ENCODE measurements at places on chromosomes 5 and 9.
A peak's percentile ranks its signal among the peaks of the same experiment; 100 is the strongest.

GRCh38 chr5:170313344-170313743 is 15.8 kb upstream of the LCP2 start:
- no peak for DNase-seq

DNA sequence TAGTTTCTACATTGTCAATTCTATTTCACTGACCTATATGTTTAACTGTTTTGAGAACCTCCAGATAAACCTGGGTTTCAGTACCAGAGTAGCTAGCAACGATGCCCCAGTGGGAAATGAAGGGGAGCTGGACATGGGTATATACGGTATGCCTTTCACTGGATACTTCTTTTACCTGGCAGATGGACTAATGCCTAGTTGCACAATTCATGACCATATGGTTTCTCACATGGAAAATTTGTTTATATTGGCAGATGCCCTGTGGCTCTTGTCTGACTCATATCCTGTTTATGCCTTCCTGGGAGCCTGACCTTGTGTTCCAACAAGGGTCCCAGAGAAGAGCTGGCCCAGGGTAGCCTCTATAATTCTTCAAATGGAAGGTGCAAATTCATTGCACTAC is 144.1 kb downstream of the MAT2B start:
- DNase-seq: no peak

DNA sequence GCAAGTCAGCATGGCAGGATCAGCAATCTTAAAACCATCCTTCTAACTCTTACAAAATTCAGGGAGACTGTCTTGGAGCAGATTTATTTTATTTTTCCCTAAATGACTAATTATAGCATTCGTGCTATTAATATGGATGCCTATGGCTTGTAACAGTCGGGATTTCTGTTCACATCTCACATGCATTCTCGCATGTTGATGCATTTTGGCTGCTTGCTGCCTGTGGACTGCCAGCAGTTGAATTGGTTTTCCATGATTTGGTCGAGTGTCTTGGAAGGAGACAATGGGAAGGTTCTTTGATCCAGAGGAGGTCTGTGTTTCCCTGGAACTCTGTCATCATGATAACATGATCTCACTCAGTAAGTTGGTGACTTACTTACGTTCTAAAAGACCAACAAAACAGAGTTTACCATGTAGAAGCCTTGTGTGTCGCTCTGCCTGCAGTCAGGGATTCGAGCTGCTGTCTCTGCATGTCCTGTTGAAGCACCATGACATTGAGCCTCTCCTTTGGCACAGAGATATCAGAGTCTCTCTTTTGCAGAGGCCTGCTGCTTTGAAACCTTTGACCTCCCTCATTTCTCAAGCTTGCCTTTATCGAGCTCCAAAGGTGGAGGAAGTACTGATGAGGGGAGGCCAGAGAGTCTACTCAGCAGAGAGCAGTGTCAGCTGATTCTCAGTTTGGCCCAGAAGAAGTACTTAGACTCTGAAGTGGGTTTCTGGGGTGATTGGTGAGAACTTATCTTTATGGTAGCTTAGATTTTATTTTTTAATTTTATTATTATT is 82.4 kb downstream of the ARHGAP26 start:
- no peak for DNase-seq

GRCh38 chr9:77953590-77953989 is 78.0 kb downstream of the GNAQ start:
- peak; percentile 23 for DNase-seq

GRCh38 chr9:7186175-7186574 is 428.4 kb downstream of the KDM4C start:
- no peak for DNase-seq

DNA sequence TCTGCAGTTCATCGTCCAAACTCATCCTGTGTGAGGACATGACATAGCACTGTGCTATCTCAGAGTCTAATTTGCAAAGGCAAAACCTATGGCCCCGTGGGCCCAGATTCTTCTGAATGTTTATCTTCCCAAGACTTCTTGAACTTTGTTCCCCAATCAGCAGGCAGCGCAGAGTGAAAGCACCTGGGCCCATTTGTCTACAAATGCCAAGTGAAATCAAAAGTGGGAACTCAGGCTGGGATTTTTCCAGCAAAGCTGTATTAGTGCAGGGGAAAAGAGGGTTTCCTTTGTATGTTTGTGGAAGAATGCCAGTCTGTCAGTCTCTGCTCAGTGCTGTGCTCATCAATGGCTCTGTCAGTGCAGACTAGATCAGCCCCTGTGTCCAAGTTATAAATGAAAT is 55.8 kb downstream of the FOXD1 start:
- DNase-seq: no peak

DNA sequence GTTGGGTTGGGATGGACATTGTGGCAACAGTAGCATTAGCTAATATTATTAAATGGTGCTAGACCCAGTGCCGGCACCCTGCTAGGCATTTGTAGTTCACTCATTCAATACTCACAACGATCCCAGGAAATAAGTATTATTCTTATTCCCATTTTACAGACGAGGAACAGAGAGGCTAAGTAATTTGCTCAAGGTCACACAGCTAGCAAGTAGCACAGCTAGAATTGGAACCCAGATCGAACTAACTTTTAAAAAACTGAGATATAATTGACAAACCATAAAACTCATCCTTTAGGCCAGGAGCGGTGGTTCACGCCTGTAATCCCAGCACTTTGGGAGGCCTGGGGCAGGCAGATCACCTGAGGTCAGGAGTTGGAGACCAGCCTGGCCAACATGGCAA is 79.5 kb downstream of the SH3PXD2B start:
- no peak for DNase-seq

GRCh38 chr9:81666123-81666522 is 23.2 kb downstream of the TLE1 start:
- DNase-seq: no peak

- DNase-seq: no peak
These were observed 2.8 kb downstream of the DCANP1 start for GRCh38 chr5:135444360-135444759.

Measured in fibroblast of skin of left quadriceps (primary cell).